ENCODE measurements at places on chromosomes 11 and 22.

GRCh38 chr11:111081021-111081511 lies 164.5 kb upstream of the POU2AF2 start:
- DNase-seq, result peak; percentile 88

GRCh38 chr11:11113626-11114025 lies 239.4 kb downstream of the CSNK2A3 start:
- no peak for DNase-seq

GRCh38 chr11:131928992-131929391 lies 558.6 kb downstream of the NTM start:
- DNase-seq, result no peak

- DNase-seq, result no peak
These were observed 94.6 kb upstream of the CD82 start for GRCh38 chr11:44470854-44471253.

GRCh38 chr11:112024178-112024772 lies 933 bp upstream of the DLAT start:
- peak; percentile 45 for DNase-seq

GRCh38 chr11:128551058-128551457 lies 36.3 kb downstream of the ETS1 start:
- no peak for DNase-seq

DNA sequence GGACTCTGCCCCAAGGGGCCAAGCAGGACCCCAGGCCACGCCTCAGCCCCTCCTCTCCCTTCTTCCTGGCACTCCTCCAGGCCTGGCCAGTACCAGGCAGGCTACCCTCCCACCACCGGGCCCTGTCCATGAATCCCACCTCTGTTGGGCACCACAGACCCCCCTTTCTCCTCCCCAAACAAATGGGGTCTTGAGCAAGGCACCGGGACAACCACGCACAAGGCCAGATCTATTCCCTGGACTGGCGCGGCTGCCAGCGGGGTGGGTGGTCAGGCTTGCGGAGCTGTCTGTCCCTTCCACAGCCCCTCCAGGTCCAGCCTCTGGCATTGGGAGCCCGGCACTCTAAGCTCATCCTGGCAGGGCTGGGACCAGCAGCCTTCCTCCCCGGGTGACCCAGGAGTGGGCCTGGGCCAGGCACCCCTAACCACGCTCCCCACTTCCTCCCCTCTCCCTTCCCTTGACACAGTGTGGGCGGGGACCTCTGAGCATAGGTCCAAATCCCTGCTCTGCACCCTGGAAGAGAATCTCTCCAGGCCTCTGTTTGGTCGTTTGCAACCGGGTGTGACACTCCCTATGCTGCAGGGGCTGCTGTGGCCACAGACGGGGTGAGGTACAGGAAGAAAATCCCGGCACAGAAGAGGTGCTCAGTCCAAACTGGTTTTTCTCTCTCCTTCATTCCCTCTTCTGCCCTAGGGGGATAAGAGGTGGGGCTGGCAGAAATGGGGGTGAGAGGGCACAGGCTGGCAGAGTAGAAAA lies 14.6 kb downstream of the ELFN2 start:
- DNase-seq, result no peak

GRCh38 chr11:535210-535518 lies 212 bp downstream of the HRAS start:
- DNase-seq, result no peak

DNA sequence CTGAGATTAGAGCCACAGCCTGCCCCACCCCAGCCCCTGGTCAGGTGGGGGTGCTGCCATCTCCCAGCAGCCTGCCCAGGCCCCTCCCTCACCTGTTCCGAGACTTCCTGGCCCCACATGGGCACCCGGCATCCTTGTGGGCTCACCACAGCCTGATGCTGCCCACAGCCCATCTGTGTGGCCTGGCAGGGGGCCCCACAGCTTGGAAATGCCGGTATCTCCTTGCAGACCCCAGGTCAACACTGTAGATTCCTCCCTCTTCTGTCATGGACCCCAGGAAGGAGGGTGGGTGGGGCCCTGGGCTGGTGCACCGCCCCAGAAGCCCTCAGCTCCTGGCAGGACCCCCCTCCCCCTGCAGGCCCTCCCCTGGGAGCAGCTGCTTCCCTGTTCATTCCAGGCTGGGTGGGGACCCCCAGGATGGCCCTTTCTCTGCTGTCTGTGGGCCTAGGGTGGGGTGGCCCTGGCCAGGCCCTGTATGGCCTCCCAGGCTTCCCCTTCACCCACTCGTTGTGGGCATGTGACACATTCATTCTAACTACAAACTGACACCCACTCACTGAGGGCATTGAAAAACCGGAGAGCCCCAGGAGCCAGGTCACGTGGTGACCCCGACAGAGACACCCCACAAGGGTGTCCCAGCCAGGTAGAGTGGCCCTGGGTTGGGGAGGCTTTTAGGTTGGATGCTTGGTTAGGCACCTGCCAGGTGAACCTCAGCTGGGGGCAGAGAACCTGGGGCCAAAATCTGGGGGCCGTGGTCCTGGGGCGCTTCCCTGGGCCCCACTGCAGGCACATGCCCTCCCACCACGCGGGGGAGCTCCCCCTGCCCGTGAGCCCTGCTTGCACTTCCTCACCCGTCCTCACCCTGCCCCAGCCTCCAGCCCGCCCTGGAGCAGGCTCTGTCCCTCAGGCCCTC lies 44.1 kb upstream of the CCDC188 start:
- no peak for DNase-seq

GRCh38 chr22:44080936-44081861 lies 57.1 kb downstream of the PARVB start:
- peak; percentile 26 for DNase-seq

Measured in NCI-H187 (cell line).